GM12864 (cell line): ENCODE measurements at places on chromosomes 7 and 10.

DNA sequence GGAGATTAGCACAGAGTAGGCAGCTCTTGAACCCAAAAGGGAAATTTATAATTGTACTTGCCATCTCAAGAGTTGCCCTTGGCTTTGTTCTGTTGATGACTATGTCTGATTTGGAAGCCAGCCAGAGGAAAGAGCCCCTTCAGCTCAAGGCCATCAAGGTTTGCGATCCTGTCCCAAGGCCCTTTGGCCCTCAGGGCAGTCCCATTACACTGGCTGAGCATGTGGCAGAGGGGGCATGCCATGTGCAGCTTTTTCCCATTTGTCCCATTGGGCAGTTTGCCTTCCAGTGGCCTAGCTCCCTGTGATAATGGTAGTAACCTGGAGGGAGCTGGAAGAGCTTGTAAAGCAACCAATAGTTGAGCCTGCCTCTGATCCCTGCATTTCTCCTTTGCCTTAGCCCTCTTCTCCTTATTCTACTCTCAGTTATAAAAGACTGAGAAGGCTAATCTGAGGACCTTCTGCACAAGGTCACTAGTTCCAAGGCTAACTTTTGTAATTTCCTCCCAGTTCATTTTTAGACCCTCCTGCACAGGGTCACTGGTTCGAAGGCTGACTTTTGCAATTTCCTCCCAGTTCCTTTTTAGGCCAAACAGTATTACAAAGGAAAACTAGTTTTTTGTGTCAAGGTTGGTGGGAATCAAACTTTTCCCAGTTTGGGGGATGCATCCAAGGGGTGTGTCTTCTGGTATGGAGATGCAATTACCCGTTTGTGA is 31.0 kb upstream of the ARHGAP12 start:
- DNase-seq = no peak

DNA sequence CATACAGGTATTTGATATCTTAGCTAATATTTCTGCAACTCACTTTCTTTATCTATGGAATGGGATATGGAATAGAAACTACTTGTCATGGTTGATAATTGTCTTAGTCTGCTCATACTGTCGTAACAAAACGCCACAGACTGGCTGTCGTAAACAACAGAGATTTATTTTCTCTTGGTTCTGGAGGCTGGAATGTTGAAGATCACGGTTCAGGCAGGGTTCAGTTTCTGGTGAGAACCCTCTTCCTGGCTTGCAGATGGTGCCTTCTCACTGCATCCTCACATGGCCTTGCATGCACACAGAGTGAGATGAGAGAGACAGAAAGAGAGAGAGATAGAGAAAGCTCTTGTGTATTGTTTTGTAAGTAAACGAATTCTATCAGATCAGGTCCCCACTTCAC is 332.7 kb upstream of the MAGI2 start:
- no peak for DNase-seq

DNA sequence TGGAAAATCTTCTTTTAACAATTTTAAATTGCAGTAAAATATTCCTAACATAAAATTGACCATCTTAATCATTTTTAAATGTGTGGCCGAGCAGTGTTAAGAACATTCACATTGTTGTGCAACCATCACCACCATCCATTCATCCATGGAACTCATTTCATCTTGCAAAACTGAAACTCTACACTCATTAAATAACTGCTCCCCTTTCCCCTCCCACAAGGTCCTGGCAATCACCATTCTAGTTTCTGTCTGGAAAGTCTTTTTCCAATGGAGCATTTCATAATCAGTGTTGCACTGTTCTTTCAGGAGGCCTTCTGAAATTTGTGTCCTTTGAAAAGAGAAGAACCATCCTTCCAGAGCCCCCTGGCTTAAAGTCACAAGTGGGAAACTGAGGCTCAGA is 233.1 kb downstream of the PLXNA4 start:
- DNase-seq = no peak

DNA sequence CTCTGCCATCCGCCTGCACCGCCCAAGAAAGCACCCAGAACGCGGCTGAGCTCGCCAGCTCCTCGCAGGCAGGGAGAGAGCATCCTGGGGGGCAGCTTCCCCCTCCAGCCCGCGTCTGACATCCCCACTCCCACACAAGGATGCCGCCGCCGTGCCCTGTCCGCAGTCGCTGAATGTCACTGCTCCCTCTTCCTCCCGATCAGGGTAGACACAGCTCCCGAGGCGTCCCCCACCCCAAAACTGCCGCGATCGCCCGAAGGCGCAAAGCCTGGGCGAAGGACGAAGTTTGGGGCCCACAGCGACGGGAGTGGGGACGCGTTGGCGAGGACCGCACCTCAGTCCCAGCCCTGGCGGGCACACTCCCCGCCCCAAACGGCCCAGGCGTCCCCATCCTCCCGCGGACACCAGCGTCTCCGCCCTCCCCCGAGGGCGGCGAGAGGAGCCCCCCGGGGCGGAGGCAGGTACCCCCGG is 1.5 kb upstream of the KAT6B start:
- DNase-seq = no peak

GRCh38 chr7:21962677-21963076 is 17.0 kb upstream of the CDCA7L start:
- no peak for DNase-seq

DNA sequence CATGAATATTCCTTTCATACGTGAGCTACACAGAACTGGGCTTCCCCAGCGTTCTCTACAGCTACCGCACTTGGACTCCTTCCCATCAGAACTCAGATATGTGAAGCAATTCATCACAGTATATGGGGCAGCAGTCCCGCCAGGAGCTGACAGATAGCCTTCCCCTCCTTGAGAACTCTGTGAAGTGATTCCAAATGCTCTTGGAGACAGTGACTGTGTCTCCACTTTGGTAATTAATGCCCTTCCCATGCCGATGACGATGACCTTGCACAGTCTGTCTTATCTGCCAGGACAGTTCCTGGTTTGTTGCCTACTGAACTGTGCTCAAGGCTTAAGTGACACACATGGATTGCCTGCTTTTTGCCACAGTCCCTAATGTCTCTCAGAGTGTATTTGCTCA is 75.0 kb upstream of the AFAP1L2 start:
- no peak for DNase-seq

GRCh38 chr10:93841961-93842360 is 51.8 kb upstream of the SLC35G1 start:
- DNase-seq = no peak

GRCh38 chr7:74179935-74180604 is 5.9 kb downstream of the EIF4H start:
- no peak for DNase-seq

- no peak for DNase-seq
These were observed 102.9 kb downstream of the TAX1BP1 start for GRCh38 chr7:27842851-27843250.

GRCh38 chr10:45500304-45500703 is 126.3 kb downstream of the ALOX5 start:
- no peak for DNase-seq

GRCh38 chr10:43238462-43238861 is 28.4 kb downstream of the RASGEF1A start:
- no peak for DNase-seq

- no peak for DNase-seq
These were observed 80.1 kb upstream of the ATP6V0A4 start for GRCh38 chr7:138878051-138878450.

GRCh38 chr10:99619851-99620710 is at the start of gene SLC25A28:
TSS of gene SLC25A28 (minus strand) at chr10:99620439. CDS start at chr10:99620335, 104 bp downstream.
- DNase-seq = peak; percentile 100

DNA sequence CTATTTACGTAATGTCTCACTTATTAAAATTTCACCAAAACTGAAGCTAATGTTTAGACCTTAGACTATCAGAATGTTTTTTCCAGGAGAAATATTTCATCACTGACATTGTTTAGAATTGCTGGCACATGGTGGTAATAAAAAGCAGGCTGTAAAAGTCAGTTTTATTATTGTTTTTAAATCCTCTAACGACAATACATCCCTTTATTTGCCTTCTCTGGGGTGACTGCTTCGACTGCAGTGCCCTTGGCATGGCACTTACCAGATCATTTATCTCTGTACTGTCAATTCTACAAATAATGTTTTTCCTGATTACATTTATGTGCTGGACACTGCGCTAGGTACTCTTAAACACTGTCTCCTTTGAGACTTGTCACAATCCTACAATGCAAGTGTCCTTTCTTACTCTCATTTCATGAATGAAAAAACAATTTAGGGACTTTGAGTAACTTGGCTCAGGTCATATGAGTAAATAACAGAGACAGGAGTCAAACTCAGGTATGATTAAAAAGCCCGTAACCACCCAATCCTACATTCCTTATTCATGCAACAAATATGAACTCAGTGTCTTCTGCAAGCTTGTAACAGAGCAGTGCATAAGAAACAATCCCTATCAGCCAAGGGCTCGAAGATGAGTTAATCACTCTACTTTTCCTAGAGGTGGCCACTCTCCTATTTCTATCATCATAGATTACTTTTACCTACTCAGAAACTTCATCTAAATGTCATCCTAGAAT is 5.6 kb upstream of the ING3 start:
- DNase-seq = no peak

DNA sequence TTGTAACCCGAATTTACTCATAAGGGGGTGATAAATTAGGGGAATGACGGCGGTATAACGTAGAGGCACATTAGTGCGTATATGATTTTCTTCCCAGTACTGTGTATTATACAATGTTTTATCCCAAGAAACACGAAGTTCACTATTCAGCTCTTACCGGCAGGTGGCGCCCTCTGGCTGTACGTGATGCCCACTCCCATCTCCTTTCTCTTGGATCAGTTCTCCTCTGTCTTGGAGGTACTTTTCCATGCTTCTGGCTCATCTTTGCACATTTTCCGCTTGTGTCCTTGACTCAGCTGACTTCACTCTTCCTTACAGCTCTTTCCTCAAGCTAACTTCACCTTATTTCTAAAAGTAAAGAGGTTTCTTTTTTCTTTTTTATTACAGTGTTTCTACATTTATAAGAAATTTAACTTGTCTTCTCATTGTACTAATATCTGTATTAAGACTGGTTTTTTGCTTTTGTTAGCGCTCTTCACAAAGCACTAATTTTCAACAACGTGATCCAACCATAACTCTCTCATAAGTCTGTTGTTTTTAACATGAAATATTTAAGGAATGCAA is 21.3 kb downstream of the TMEM176B start:
- peak; percentile 29 for DNase-seq

DNA sequence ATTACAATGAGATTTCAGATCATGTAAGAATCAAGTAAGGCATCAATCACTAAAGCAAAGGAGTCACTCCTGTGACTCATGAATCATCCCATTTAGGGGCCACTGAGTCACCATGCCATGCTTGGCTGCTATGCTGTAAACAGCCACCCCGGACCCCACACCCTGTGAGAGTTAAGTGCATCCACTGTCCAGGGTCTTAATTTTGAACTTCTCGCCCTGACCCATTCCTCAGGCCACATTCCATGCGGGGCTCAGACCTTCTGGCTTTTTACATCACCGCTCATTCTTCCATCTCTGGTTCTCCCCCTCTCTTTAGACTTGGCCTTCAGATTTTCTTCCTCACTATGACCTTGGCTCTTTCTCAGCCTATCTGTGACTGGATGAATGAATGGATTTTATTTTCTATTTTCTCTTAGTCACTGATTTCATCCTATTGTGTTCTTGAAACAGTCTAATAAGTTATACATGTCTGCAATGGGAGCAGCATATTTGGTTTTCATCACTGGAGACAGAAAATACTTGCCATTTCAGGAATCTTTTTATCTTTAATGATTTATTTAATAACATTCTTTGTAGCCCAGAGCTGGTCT is 239.6 kb downstream of the SKIDA1 start:
- DNase-seq = no peak

DNA sequence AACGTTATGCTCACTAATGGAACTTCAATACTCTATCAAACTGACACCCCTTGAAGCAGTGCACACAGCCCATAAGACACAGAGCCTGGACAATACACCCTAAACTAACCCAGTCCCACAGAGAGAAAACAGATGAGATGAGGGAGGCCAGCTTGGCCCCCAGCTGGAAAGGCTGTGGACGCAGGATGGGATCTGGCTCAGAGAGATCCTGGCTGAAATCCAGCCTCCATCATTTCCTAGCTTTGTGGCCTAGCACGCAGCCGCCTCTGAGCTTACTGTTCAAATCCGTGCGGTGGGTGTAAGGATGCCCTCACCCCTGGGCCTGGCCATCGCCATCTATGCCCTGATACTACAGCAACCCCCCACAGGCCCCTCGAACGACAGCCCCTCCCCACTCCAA is 32.7 kb downstream of the SNX8 start:
- no peak for DNase-seq

DNA sequence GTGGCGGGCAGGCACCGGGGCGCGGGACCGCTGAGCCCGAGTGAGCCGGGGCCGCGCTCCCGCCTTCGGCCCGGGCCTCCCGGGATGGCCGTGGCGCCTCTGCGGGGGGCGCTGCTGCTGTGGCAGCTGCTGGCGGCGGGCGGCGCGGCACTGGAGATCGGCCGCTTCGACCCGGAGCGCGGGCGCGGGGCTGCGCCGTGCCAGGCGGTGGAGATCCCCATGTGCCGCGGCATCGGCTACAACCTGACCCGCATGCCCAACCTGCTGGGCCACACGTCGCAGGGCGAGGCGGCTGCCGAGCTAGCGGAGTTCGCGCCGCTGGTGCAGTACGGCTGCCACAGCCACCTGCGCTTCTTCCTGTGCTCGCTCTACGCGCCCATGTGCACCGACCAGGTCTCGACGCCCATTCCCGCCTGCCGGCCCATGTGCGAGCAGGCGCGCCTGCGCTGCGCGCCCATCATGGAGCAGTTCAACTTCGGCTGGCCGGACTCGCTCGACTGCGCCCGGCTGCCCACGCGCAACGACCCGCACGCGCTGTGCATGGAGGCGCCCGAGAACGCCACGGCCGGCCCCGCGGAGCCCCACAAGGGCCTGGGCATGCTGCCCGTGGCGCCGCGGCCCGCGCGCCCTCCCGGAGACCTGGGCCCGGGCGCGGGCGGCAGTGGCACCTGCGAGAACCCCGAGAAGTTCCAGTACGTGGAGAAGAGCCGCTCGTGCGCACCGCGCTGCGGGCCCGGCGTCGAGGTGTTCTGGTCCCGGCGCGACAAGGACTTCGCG is 534 bp downstream of the FZD9 start:
- DNase-seq = no peak

GRCh38 chr10:43682956-43683355 is 34.3 kb upstream of the ZNF32 start:
- no peak for DNase-seq

- no peak for DNase-seq
These were observed 10.0 kb downstream of the BTBD16 start for GRCh38 chr10:122281018-122281626.

- DNase-seq = no peak
These were observed 170.9 kb downstream of the POLR1F start for GRCh38 chr7:19537942-19538401.

- no peak for DNase-seq
These were observed 148.4 kb downstream of the KLF6 start for GRCh38 chr10:3636356-3637181.
